RWPE2 (cell line): ENCODE measurements at places on chromosomes 6 and 20.

- DNase-seq, result no peak
These were observed 103.4 kb downstream of the FOXC1 start for GRCh38 chr6:1713016-1713600.

DNA sequence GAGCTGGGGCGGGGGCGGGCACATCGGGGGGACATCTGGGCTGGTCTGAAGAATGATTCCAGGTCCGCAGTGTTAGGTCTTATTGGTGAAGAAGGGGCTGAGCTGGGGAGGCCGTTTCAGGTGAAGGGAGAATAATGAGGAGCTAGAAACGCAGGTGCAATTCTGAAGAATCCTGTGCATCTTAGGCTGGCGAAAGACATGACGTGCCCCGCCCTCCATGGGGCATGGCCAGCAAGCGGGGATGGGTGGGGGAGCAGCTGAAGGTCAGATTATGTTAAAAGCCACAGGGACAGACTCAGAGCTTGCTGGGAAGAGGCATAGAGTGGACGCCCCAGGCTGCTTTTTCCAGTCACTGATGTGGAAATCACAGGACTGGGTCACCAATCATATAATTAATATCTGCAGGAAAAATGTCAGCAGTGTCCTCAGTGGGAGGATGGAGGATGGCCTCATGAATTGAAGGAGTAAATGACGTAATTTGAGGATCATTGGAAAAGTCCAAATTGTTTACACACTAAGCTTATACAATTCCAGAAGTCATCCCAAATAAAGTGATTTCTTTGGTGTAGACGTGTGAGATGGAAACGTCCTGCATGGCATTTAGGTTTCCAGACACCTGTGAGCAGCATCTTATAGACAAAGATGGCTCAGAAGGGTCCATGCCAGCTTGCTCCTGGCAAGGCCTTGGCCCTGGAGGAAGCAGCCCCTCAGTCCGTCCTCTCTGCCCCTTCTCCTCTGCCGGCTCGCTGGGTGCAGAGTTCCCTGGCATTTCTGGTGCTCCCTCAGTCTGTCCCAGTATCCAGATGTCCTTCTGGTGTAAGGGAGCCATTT is 109.6 kb upstream of the FRMD1 start:
- DNase-seq, result no peak

DNA sequence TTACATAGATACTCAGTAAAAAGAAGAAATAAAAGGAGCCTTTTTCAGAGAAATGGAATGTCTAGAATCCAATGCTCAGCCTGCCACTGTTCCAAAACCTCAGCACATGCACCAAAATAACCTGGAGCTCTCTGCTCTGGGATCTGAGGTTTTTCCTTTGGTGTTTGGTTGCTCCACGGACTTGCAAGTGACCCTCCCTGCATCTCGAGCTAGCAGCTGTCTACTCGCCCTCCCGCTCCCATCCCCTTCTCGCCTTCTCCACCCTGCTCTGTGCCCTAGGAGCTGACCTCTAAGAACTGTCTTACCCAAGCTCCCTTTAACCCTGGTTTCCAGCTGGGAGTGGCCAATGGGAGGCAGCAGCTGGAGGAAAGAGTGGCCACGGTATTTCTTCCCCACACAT is 35.1 kb upstream of the FAM210B start:
- no peak for DNase-seq

DNA sequence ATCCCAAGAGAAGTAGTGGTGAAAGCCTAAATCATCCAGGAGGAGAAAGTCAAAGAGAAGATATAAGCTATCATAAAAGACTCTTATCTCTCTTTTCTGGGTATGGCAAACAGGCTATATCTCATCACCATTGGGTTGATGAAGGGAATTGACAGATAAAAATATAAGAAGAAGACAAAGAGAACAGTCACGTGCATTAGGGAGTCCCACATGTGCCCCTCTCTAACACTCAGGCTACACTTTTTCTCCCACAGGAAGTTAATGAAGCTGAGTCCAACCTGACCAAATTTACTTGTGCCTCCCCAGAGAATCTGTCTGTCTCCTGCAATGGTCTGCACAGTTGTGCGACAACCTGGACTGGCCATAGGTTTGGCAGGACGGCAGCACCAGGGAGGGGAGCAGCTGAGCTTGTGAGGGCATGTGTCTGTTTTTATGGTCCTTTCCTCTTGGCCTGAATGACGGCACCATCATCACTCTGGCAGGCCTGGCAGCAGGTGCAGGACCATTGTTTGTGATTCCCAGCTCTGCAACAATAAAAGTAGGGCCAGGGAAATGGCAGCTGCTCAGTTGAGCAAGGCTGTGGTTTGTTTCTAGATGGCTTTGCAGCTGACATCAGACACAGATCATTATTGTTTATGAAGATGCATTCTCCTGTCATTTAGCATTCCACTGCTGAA is 144.5 kb upstream of the MCHR2 start:
- DNase-seq, result no peak

DNA sequence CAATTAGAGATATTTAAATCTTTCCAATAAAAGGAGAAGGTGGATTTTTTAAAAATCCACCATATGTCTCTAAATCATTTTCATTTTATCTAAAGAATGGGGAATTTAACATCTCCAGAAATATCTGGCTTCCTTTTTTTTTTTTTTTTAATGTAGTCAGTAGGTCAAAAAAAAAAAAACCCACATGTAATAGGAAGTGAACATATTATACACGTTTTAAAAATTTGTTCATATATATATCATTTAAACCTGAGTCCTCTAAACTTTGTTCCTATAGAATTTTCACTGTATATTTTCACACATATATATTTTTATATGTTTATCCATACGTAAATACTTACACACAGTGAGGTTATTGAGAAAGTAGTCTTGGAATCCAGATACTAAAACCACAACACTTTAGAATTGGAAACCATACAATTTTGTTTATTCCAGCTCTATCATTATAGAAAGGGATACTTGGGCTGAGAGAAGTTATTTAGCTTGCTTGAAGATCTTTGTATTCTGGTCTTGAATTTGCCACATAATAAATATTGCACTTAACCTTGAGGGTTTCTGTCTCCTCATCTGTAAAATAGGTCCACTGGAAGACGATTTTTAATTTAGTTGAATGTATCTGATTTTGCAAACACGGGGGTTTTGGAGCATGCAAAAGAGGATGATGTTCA is 62.1 kb upstream of the ZNF217 start:
- DNase-seq, result no peak

DNA sequence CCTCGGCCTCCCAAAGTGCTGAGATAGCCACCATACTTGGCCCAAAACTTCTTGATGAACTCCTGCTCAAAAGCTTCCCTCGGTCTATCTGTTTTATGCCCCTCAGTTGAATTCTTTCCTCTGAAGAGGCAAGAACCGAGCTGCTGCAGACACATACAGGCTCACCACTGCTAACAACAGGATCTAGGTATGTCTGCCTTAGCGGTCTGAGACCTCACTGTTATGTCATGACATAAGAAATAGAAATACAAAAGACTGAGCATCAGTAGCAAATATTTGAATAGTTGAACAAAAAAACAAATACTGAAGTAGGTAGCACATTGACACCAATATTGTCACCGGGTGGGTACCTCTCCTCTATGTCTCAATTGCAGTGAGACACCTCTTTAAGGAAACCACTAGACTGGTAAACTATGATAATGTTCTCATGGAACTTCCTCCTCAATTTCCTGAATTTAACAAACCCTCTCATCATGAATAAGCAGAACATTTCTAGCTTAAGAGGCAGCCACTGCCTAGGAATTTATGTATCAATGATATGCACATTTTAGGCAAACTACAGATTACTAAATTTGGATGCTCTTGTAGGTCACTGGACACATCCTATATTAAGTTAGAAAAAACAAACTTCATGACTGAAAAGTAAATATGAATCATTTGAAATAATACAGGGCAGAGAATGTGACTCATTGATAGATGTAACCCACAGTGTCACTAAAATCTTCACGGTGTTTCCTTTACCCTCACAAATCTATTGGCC is 9.4 kb upstream of the STXBP5 start:
- DNase-seq, result no peak

GRCh38 chr6:12947151-12947871 is 230.7 kb downstream of the PHACTR1 start:
- no peak for DNase-seq

DNA sequence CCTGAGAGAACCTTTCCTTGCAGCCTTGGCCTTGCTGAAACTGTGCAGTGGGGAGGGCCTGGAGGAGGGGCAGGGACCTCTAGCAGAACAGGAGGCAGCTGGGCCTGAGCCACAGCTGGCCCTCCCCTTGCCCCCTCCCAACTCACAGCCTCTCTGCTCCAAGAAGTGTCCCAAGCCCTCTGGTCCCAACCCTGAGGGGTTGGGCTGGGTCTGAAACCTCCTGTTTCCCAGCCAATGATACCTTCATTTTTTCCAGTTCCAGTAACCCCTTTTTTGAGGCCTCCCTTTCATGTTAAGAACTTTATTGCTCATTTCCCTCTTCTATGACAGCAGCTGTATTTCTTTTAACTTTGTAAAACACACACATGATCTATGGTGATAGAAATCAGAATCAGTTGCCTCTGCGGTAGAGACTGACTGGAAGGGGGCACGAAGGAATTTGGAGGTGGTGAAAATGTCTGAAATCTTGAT is 17.9 kb upstream of the ARMC12 start:
- no peak for DNase-seq

- no peak for DNase-seq
These were observed 1.7 kb downstream of the PRPH2 start for GRCh38 chr6:42720739-42721138.

DNA sequence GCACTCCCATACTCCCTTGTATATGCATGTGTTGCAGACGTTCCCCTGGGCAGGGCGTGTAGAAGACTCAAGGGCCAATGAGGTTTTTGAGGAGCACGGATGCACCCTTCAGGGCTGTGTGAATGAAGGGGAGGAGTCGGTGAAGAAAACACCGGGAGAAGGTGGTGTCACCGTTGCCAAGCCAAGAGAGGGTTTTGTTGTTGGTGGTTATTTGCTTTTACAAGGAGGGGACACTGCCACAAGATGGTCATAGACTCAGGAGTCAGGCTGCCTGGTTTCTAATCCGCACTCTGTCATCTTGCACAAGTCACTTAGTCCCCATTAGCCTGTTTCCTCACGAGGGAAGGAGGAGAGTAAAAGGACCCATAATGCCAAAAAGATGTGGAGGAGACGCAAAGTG is 124.0 kb downstream of the PXDC1 start:
- DNase-seq, result no peak

DNA sequence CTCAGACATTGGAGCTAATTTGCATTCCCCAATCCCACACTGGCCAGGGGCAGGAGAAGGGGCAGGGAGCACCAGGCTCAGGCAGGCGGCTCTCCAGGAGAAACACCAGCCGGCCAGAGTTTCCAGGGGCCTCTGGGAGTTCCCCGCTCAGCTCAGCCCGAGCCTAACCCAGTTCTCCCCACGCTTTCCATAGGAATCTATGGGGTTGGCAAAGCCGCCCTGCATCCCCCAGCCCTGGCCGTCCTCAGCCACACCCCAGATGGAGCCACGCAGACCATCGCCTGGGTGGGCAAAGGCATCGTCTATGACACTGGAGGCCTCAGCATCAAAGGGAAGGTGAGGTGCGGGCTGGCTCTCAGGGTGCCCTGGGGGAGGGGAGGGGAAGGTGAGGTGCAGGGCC is 8.2 kb downstream of the NPEPL1 start:
- peak; percentile 82 for DNase-seq

- DNase-seq, result no peak
These were observed 47.3 kb upstream of the MARCKS start for GRCh38 chr6:113809826-113810225.

- peak; percentile 97 for DNase-seq
These were observed 36.2 kb upstream of the DSP start for GRCh38 chr6:7505189-7505699.

GRCh38 chr6:14744212-14744556 is 501.7 kb upstream of the JARID2 start:
- DNase-seq, result no peak

DNA sequence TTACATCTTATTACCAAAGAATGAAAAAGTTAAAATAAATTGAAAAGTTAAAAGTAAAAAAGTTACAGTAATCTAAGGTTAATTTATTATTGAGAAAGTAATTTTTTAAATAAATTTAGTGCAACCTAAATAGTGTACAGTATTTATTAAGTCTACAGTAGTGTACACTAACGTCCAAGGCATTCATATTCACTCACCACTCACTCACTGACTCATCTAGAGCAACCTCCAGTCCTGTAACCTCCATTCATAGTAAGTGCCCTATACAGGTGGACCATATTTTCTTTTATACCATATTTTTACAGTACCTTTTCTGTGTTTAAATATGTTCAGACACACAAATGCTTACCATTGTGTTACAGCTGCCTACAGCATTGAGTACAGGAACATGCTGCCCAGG is 624.7 kb upstream of the NOX3 start:
- no peak for DNase-seq

GRCh38 chr6:126040826-126041225 is 54.5 kb downstream of the TRMT11 start:
- DNase-seq, result no peak
